ENCODE measurements at places on chromosomes 6 and 20.

DNA sequence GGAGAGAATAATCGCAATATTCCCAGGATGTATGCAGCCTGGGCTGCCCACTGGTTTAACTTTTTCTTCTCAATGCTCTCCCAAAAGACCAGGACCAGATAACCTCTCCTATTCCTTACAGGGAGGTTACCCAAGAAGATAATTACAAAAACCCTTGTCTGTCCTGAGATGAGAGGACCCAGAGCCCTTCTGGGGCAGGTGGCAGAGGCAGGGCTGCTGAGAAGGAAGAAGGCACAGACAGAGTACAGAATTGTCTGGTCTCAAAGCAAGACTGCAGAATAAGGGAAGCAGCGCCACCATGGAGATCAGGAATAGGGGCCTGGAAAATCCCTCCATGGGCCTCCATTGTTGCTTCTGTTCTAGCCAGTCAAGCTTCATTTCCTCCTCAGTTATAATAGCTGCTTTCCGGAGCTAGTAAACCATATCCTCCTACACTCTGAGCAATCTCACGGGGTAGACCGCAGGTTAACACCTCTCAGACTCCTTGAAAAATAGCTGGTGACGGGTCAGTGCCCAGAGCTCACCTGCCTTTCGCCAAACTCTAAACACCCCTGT lies 463 bp upstream of the HLA-DMB start:
- no peak for DNase-seq

GRCh38 chr6:75290136-75290945 lies 5.7 kb upstream of the TMEM30A start:
- DNase-seq = no peak

DNA sequence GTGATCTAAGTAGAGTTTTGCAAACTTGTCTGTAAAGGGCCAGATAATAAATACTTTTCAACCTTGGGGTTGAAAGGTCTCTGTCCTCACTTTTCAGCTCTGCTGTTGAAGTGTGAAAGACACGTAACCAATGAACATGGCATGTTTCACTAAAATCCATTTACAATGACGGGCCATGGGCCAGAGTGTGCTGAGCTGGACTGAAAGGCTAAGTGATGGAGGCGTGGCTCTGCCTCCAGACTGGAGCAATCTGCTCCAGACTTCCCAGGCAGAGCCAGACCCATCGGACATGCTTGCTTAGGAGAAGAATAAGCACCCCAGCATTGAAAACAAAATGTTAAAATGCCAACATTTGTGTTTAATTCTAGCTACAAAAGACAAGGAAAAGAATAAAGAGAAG lies 41.4 kb downstream of the SCAND1 start:
- DNase-seq = no peak

DNA sequence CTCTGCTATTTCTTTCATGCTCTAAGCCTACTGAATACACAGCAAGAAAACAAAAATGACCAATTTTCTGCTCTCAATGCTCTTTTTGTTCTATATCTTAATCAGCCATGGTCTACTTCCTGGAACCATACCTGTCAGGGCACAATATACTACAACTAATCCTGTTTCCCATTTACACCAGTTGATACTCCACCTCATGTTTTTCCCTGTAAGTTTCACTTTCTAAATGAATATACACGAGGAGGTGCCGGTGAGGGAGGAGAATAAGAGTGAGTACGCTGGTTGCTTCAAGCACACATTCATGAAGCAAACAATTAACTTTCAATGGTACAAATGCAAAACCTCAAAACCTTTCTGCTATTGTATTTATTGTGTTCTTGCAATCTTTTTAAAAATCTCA lies 443.1 kb upstream of the ID4 start:
- no peak for DNase-seq

DNA sequence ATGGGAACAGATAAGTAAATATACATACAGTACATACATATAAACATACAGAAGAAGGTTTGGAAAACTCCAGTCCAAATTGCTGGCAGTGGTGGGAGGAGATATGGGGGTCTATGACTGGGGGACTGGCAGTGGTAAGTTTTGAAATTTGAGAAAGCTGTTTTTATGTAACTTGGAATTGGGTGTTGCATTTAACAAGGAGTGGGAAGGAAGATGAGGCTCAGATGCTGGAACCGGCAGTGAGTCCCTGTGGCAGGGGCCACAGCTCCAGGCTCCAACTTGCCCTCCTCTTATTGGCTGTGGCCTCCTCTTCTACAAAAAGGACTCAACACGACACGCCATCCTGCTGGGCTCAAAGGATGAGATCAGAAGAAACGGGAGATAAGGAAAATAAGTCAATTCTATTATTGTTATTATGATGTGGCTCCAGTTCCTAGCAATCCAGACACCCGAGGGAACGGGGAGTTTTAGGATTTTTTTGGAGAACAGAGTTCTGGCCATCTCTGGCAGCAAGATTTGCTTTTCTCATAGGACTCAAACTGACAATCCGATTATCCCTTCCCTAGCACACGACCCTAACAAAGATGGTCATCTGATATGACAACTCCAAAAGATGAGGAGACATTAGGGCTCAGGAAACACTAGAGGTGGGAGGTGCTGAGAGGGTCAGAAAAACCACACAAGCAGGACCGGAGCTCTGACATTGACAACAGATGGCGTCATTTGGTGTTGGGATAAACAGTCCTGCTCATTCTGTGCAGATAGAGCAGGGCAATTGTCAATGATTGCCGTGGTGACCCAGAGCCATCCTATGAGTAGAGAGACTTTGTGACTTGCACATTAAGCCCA lies 6.0 kb upstream of the TGM2 start:
- DNase-seq = no peak

GRCh38 chr6:38773338-38773737 lies 58.2 kb downstream of the DNAH8 start:
- no peak for DNase-seq

- no peak for DNase-seq
Measured at GRCh38 chr6:11423667-11424066, 113.9 kb upstream of the TMEM170B start.

DNA sequence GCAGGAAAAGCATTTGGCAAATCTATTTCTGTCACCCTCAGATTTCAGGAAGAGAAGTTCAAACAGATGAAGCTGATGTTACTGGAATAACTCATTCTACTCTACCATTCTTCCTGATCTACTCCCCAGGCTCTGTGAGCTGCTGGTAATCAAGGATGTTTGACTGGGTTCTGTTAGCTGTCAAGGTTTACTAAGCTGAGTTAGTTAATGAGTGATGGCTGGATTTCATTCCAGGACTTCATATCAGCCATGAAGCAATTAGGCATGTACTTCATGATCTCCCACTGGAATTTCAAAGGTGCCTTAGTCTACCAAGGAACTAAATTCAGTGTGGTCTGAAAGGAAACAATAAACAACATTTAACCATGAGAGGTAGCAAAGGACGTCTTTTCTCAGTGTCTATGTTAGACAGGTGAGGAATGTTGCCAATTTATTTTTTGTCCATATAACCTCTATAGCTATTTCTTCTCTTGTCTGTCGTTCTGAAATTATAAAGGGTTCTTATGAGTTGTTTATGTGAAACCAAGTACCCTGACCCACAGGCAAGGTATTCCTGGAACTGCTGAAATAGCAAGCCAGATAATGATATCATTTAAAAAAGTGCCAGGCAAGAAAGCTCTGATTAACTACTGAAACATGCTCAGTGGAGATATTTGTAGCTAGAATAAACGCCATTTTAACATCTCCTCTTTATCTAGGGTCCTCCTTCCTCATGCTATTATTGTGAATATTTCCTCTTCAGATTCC lies 112.9 kb downstream of the BACH2 start:
- DNase-seq = no peak

DNA sequence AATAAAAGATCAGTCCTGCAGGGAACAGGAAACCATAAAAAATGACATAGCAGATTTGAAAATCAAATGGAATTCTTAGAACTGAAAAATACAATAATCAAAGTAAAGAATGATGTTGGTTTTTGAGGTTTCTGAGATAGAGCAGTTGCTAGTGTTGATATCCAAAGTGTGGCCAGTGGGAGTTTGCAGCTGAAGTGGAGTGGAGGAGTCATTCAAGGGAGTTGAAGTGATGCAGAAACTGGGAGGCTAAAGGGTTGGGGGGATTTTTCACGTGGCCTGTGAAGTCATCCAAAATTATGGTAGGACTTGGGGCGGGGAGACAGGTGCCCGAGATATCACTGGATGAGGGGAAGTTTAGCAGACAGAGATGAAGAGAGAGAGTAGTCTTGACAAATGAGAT lies 123.6 kb downstream of the CDC5L start:
- DNase-seq = no peak

GRCh38 chr6:153941768-153942167 lies 97.3 kb upstream of the OPRM1 start:
- no peak for DNase-seq

- no peak for DNase-seq
Measured at GRCh38 chr6:72084992-72085569, 198.7 kb downstream of the RIMS1 start.

DNA sequence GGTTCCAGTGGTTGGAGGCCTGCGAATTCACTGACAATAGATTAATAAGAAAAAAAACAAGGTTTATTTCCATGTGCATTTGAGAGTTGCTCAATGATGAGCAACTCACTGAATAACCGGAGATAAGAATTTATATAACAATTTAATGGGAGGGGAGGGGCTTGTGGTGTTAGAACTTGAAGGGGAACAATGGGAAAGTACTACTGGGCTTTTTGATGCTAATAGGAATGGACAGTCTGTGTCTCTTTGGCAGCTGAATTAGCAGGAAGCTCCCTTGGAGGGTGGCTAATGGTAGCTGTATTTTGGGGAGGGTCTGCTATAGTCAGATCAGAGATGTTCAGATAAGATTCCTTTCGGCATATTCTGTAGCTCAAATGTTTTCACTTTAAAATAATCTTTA lies 62.4 kb upstream of the GMDS start:
- DNase-seq = no peak

- DNase-seq = no peak
Measured at GRCh38 chr20:48718786-48719578, 108.8 kb downstream of the PREX1 start.

DNA sequence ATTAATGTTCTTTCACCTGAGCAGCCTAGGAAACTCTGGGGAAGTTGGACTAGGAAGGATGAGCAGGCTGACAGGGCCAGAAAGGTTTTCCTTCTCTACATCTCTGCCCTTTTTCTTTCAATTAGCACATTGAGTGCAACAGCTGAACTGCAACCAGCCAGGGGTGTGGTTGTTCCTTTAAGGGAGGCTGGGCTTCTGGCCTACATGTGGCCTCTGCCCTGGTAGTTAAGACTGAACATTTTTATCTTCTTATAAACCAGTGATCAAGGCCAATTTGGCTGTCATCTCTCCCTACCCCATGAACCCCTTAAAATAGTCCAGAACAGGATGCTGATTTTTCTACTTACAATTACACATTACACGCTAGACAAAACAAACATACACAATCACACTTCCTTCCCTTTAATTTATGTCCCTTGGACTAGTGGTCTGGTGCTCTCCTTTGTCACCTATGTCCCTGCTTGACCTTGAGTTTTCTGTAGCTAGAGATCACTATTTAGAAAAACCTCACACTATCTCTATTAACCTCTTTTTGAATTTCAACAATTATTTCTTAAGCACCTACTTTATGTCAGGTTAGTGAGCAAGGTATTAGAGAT lies 60.3 kb downstream of the RNF217 start:
- no peak for DNase-seq

- no peak for DNase-seq
Measured at GRCh38 chr6:70956451-70957283, at the start of gene B3GAT2. Gene B3GAT2 (minus strand): TSS chr6:70957060. CDS start chr6:70956429, 631 bp downstream.

DNA sequence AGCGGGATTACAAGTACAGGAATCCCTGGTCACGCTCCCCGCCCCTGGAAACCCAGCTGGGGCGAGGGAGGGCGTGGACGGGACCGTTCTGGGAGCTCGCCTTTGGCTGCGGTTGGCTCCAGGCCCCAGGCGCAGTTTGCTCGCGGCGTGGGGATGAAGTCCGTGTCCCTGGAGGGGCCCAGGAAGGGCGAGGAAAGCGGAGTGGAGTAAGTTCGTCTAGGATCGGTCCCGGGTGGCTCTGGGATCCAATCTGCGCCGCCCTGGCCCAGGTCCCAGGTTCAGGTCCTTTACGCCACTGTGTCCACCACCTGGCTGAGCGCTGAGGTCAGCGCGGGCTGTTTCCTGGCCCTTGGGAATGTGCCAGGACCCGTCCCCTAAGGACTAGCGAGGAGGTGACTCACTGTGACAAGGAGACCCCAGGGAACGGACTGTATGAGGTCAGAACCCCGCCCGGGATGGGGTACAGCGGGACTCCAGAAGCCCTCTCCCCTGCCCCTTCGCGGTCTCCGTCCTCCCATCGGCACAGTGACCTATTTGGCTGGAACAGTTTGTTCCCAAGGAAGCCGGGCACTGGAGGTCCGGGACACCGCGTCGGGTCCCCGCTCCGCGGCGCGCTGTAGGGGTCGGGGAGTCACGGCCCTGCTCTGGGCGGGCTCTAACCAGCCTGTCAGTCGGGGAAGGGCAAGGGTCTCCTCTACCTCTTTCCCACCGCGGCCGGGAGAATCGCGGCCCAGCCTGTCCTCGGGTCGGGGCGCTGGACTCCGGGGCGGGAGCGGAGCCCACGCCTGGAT lies 724 bp downstream of the CDKN1A start:
- no peak for DNase-seq

GRCh38 chr6:87772597-87773530 lies 70.8 kb upstream of the AKIRIN2 start:
- DNase-seq = no peak

DNA sequence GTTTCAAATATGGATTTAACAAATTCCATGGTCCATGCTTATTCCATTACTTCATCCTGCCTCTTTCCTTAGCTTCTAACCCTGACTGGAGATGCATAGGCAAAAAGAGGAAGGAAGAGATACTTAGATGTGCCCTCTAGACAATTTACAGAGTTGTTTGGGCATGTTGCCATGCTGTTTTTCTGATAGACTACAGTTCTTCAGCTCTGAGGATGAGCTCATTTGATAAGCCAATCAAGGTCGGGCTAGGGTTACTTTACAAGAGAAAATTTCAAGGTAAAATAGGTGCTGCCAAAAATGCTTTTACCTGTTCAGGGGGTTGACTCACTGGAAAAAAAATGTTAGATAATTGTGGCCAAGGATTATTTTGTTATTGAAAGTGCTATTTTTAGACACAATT lies 5.9 kb downstream of the HCRTR2 start:
- no peak for DNase-seq

DNA sequence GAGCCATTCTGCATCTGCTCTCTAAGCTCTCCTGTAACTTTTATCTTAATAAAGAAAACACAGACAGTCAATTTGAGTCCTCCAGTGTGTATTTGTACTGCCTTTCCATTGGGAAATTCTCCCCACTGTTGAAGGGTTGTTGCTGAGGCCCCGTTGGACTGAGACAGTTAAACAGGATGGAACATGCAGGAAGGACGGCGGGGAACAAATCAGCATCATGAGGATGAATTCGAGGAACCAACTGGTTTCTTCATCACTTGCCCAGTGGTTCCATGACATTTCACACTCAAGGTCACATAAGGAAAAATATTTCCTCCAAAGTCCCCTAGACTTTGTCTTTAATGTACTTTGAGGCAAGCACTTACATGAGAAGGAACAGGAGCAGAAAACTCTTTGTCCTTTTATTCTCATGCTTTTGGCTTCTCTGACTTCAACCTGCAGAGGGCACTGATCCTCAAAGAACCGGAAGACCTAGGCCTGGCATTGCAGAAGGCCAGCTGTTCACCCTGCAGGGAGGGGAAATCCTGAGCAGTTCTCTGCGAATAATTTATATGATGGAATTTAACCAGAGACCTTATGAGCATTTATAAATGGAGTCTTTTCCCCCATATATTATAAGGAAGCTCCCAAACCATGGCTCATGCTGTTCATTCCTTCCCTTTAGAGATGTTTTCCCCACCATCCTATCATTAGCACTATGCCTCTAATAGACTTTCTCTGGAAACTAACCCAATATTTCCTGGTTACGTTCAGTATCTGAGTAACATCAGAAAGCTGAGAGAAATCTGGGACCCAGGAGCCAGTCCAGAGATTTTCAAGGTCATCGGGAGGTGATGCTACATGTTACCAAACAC lies 55.2 kb upstream of the ADGRF1 start:
- no peak for DNase-seq

All from activated naive CD4-positive, alpha-beta T cell (primary cell).